HFF-Myc (cell line): ENCODE measurements at places on chromosomes 5 and 9.

DNA sequence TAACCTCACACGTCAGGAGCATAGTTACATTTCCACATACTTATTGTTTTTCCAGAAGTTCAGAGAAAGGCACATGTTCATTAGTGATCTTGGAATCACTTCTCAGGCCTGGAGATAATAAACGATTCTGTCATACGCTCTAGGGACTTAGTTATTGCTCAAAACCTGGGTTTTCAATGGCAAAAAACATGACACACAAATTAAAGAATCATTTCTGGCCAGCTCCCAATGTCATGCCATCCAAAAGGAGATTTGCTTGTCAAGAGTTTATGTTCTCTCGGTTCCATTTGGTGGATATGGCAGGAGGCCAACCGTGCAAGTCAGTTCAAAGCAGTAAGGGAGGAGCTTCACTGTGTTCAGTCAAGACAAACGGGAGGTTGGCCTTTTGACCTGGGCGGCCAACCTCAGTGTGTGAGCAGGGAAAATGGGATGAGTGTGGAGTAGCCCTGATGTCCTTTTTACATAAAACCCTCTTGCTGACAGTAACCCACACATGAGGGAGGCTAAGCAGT, 123.4 kb downstream of the NXNL2 start:
- DNase-seq = no peak

DNA sequence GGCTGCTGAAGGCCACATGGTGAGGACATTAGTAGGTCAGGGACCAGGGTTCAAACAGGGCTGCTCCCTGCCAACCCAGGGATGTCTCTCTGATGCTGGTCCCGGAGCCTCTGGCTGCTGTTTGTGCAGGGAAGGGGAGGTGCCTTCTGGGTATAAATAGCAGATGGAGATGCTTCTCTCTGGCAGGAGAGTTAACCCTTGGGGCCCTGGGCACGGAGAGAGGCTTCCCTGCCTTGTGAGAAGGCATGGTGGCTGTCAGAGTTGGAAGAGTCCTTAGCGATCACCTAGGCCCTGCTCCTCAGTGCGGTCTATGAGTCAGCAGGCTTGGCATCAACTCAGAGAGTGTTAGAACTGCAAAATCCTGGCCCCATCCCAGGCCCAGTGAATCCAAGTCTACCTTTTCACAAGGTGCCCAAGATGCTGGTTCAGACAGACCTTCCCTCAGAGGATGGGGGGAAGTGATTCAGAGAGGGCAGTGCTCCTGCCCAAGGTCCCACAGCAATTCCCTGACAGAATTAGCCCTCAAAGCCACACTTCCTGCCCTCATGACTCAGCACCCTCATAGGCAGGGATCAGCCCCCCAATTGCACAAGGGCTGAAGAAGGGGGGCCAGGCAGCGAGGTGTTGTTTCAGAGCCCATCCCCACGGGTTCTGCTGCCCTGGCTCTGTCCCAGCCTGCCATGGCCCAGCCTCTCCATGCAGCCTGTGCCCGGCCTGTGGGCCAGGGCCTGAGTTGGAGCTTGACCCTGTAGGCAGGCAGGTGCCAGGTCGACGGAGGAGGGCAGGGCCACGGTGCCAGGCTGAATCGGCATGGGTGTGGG, 25.6 kb downstream of the CAMK2A start:
- peak; percentile 66 for DNase-seq

DNA sequence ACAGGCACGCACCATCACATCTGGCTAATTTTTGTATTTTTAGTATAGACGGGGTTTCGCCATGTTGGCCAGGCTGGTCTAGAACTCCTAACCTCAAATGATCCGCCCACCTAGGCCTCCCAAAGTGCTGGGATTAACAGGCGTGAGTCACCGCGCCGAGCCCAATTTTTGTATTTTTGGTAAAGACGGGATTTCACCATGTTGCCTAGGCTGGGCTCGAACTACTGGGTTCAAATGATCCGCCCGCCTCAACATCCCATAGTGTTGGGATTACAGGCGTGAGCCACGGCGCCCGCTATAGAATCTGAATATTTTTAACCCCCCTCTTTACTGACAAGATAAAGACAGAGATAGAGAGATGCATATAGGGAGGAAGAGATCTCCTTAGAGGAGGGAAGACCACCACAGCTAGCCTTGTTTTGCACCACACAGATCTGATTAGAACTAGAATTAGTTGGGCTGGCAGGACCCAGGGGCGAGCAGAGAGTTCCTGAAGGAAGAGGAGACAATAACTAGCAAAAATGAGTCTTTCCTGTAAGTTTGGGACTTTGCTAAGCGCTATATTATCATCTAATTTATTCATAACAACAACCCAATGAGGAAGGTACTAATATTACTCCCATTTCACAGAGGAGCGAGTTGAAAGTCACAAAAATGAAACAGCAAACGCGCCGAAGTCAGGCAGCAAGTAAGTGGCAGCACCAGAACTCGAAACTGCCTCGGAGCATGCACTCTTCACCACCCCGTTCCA, 1.5 kb upstream of the ANKHD1 start:
- DNase-seq = no peak

GRCh38 chr5:51388488-51389287, 5.4 kb downstream of the ISL1 start:
- DNase-seq = no peak

DNA sequence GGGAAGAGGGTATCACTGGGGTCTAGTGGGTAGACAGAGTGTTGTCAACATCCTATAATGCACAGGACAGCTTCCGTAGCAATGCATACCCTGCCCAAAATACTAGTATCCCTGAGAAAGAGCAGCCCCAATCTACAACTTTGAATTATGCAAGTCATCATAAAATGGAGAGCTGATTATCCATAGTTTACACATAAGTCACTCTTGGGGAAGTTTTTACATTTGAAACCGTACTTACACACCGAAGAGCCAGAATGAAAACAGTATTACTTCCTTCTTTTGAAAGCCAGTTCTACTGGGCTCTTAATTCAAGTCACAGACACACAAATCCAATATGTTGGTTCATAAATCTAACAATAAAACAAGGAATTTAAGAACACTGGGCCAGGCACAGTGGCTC, 21.6 kb downstream of the RNF145 start:
- DNase-seq = no peak

DNA sequence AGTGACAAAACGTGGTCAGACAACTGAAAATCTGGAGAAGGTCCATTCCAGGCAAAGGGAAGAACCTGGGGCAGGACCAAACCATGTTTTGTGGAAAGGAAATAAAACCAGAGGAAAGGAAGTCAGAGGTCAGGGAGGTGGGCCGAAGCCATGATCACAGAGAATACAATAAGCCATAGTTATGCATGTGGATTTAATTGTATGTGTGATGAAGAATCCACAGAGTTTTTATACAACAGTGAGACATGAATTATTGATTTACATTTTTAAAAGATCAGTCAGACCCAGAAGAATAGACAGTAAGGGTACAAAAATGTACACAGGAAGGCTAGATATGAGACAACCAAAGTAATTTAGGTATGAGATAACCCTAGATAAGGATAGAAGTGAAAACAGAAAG, 20.8 kb downstream of the TTC33 start:
- no peak for DNase-seq

- DNase-seq = no peak
Observed at GRCh38 chr9:136646827-136647711, 15.6 kb upstream of the EGFL7 start.

DNA sequence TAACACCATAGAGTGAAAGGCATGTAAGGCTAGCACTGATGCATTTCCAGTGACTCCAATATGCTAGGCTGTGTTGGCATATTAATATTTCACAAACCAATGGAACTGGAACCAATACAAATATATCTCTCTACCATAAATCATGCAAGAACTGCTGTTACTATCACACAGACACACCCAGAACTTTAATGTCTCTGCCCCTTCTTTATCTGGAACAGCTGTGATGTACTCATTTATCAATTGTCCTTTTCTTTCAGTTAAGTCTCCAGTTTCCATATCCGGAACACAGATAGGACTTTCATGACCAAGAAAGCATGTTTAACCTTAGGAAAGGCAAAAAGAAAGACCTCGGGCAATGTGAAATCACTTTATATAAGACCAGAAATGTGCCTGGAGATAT, 70.3 kb downstream of the SPTLC1 start:
- DNase-seq = no peak

DNA sequence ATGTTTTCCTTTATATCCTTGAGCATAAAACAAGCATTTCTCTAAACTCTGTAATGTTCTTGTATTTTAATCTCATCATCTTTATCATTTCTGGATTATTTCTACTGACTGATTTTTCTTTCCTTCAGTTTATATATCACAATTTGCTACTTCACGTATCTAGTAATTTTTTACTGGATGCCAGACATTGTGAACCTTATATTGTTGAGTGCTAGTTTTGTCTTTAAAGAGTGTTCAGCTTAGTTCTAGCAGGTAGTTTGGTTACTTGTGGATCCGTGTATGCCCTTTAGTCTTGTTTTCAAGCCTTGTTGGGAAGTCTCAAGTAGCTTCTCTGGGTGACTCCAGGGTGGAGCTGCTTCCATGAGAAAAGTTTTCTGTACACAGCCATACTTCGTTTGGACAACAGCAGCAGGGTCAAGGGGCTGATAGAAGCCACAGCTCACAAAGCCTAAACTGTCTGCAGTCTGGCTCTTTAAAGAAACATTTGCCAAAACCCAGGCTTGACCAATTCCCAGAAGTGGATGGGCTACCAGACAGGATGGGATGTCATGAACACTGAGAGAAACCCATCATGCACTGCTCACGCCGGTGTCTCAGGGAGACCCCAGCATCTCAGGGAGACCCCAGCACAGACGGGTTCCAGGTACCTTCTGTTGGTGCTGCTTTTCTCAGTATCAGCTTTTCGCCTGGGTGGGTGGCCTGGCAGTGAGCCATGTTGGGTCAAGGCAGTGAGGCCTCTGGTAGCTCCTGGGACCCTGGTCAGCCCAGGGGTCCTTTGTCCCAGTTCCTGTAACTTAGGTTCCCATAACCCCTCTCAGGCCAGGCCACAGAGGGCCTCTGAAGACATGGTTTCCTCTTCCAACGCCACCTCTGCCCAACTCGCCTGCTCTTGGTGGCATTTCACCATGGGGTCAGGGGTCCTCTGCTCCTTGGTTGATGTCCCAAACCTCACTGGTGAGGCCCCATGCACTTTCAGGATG, 29.1 kb downstream of the TRIP13 start:
- DNase-seq = no peak

DNA sequence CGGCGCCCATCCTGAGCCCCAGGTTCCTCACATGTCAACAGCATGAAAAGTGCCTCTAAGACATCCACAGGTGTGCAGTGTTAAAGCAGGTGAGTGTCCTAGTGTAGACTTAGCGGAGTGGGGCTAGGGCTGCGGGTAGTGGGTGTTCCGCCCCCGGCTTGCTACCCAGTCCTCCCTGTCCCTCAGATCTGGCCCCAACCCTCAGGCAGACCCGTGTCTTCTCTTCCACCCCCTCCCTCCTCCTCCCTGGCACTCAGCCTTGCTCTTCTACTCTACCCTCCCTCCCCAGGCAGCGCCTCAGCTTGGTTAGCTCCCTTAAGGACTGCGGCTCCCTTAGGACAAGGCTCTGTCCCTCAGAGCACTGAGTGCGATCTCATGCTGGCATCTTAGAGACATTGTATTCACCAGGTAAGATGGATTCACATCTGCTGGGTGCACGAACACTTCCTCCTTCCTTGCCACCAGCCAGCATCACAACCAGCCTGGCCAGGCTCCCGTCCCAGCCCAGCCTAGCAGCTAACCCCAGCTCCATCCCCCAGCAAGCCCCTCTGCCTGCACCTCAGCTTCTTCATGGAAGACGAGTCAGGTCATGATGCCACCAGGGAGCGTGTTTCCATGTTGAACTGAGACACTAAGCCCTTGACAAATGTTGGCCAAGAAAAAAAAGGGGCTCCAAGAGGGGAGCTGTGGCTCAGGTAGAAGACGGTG, 46.8 kb downstream of the NSUN2 start:
- no peak for DNase-seq

DNA sequence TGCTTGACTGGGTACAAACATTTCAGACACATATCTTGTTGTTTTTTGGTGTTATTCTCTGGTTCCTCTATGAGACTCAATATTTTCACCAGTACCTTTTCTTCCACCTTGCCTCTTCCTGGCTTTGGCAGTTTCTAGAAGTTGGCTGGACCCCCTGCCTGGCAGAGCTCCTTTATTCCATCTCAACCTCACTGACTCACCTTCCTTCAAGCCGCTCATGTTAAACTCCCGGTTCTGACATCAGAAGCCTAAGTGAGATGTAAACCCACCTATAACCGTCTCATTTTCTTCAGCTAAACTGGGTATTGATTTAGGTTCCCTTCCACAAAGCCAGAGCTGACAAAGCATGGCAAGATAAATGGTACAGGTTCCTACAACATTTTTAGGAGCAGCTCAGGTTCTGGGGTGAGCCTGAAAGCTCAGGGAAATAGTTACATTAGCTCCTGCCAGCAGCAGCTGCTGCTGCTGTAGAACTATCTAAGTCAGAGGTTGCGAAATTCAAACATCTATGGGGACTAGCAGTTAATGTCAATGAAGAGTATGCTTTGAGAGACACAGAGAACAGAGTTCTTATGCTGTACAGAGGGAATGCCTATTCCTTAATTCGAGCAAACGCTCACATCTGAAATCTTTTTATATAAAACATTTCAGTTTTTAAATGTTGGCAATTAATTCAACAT, 197.1 kb upstream of the NR3C1 start:
- DNase-seq = no peak

GRCh38 chr5:151598984-151599383, 7.9 kb upstream of the FAT2 start:
- DNase-seq = no peak

GRCh38 chr5:126531543-126532120, 63.4 kb downstream of the ALDH7A1 start:
- DNase-seq = no peak

DNA sequence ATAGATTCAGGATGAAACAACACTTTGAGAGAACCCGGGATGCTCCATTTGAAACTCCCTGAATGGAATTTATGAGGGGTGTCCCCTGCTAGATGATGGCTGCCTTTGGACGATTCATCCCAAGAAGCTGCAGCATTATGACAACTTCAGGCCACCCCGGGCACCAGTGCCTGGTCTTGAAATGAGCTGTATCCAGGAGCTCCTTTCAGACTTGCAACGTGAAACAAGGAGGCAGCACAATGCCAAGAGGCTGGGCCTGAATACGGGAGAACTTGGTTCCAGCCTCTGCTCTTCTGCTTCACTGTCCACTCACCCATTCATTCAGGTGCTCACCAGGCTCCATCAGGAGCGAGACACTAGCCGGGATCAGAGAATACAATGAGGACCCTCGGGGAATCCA, 78.3 kb downstream of the STK10 start:
- DNase-seq = no peak

- no peak for DNase-seq
Observed at GRCh38 chr9:136594492-136594891, 48.6 kb upstream of the NOTCH1 start.
